Foreskin keratinocyte (primary cell): ENCODE measurements at places on chromosomes 12 and 14. TPM values are rescaled to one million over a fixed set of nuclear protein-coding genes. Genes with fewer than 3 reads are reported as not detected.

Gene IKZF4
- 1.2 and 1.6 TPM in 2 replicates for total RNA-seq

Gene BDKRB1
- total RNA-seq = 5.0 and 5.4 TPM in 2 replicates

Gene ZC3H10
- 2.4 and 2.9 TPM in 2 replicates for total RNA-seq

Gene MYRFL
- total RNA-seq = not detected in 2 replicates

Gene SLCO1A2
- total RNA-seq = not detected in 2 replicates

Gene HOXC4
- 2.3 and 2.9 TPM in 2 replicates for total RNA-seq

Gene BCL11B
- total RNA-seq = 15.4 and 16.3 TPM in 2 replicates

Gene FAM186B
- 0.32 and 0.37 TPM in 2 replicates for total RNA-seq

- no peak for DNase-seq
These were observed 23.6 kb downstream of the PYGL start for GRCh38 chr14:50920482-50921230.

DNA sequence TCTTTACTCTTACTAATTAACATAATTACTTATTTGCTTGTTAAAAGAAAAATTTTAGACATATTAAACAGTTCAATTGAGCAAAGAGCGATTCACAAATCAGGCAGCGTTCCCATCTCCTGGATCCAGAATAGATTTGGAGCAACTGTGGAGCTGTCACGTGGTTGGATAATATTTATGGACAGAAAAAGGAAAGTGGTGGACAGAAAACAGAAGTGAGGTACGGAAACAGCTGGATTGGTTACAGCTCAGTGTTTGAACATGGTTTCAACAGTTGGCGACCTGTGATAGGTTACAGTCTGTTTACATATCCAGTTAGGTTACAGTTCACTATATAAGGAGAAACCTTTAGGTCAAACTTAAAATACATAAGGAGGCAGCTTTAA is 19.7 kb upstream of the FAM234B start:
- DNase-seq = no peak

GRCh38 chr12:65685514-65685913 is 138.8 kb upstream of the HMGA2 start:
- DNase-seq = peak; percentile 52

DNA sequence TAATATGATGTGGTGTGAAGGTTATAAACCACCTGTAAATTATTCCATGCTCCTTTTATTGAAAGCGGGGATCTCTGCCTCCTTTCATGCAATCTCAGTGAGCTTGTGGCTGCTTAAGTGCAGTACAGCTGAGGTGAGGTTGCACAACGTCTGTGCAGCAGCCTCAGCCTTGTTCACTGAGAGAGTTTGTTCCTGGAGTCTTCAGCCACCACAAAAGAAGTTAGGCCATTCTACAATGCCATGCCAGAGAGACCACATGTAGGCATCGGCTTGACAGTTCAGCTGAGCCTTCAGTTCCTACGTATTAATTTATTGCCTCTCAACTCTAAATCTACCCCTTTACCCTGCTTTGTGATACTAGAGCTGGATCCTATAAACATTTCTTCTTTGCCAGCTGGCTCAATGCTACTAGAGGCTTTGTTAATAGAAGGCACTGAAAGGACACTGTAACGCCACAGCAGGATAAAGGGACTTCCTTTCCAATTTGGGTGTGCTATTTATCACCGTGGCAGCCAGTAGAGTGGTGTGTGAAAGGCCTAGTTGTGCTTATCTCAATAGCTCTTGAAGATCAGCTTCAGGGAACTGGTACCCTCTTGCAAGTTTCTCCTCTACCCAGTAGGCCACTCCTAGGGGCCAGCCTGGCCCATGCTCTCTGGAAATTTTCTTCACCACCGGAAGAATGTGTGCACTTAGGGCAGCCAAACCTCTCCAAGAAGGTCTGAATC is 337.7 kb downstream of the IPO8 start:
- no peak for DNase-seq

DNA sequence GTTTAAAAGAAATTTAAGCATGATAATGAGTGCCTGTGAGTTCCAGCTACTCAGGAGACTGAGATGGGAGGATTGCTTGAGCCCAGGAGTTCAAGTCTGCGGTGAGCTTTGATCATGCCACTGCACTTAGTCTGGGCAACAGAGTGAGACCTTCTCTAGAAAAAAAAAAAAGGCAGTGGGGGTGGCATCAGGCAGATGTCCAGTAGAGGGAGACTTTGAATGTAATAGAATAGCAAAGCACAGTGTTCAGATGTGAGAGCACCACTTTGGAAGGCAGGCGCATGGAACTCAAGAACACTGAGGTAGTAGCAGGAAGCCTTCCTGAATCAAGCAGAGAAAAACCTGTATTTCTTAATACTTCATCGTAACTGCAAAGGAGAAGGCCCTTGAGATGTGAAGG is 394.5 kb upstream of the GARIN6 start:
- no peak for DNase-seq

DNA sequence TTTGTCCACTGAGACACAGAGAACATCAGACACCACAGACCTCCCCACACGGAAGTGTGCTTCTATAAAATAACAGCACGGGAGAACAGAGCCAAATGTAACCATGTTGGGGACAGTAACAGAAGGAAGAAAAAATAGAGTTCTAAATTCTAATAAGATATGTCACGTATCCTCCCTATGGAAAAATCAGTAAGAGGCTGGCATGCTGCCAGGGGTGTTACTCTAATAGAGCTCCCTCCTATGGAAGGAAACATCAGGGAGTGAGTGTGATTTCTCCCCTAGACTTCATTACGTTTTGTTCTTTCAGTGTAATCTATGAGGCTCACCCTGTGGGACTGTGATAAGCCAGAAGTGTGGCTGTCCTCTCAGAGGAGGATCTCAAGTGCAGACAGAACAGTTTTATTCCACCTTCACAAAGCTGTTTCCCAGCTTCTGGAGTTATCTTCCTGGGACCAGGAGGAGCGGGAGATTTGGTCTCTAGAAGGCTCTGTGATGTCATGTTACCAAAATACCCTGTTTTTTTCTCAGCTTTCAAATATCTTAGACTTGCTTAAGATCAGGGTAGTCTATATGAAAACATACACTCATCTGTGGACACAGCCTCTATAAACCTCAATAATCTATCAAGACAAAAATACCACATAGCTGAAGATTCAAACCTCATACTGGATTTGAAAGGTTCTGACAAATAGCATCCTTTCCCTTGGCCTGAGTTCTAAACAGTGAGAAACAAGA is 69.3 kb downstream of the ZFC3H1 start:
- no peak for DNase-seq

GRCh38 chr12:11635341-11635740 is 14.1 kb upstream of the ETV6 start:
- peak; percentile 77 for DNase-seq

GRCh38 chr12:34376133-34376799 is 354.0 kb downstream of the ALG10 start:
- DNase-seq = no peak

- DNase-seq = peak; percentile 38
These were observed 267.1 kb upstream of the RGS6 start for GRCh38 chr14:71665157-71665556.

- DNase-seq = no peak
These were observed 424.8 kb downstream of the RAD51B start for GRCh38 chr14:68244262-68244980.

- no peak for DNase-seq
These were observed 13.6 kb downstream of the PAH start for GRCh38 chr12:102903337-102904007.

- DNase-seq = no peak
These were observed 158.1 kb downstream of the AEBP2 start for GRCh38 chr12:19597167-19598026.

GRCh38 chr12:45227316-45228067 is 11.6 kb downstream of the ANO6 start:
- no peak for DNase-seq

- DNase-seq = no peak
These were observed 32.0 kb downstream of the RFLNA start for GRCh38 chr12:124326871-124327270.

- DNase-seq = no peak
These were observed 63.7 kb downstream of the TMEM117 start for GRCh38 chr12:43899574-43899973.

DNA sequence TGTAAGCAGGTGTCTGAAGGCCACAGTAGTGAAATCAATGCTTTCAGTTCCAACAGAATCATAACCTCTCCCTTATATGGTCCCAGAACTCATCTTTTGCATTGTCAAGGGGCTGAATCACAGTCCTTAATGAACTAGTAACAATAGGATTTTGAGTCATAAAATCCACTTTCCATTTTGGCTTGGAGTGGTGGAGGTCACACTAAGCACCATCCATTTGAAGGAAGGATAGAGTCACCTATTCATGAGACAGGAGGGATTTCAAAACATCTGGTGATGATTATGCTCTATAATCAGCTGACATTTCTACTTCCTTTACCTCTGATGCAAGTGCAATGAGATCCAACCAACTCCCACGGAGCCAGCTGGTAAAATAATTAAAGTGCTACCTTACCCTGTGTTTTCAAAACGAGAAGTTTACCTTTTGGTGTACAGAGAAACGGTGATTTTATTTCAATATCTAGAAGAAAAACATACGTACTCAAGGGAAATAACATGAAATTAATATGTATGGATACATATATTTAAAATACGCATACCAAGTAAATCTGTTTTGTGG is 59.1 kb downstream of the TMEM132D start:
- DNase-seq = no peak

DNA sequence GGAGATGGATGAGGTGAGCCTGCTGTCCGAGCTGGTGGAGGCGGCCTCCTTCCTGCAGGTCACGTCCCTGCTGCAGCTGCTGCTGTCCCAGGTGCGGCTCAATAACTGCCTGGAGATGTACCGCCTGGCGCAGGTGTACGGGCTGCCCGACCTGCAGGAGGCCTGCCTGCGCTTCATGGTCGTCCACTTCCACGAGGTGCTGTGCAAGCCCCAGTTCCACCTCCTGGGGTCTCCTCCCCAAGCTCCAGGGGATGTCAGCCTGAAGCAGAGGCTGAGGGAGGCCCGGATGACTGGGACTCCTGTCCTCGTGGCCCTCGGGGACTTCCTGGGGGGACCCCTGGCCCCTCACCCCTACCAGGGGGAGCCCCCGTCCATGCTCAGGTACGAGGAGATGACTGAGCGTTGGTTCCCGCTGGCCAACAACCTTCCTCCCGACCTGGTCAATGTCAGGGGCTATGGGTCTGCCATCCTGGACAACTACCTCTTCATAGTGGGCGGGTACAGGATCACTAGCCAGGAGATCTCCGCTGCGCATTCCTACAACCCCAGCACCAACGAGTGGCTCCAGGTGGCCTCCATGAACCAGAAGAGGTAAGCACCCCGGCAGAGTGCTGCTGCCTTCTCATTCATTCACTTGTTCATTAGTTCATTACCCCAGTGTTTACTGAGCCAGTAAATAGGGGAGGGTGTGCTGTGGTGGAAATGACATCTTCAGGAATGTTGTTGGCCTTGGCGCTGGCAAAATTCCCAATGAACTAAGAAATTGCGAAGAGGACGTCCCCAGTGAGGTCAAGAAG is 774 bp upstream of the MANSC4 start:
- DNase-seq = peak; percentile 40

GRCh38 chr12:58378028-58378427 is 436.7 kb downstream of the ATP23 start:
- DNase-seq = no peak

- no peak for DNase-seq
These were observed 89.4 kb downstream of the PAX9 start for GRCh38 chr14:36751106-36751505.

GRCh38 chr14:105075379-105076295 is 10.4 kb upstream of the GPR132 start:
- DNase-seq = no peak

- no peak for DNase-seq
These were observed 451 bp downstream of the IRAK3 start for GRCh38 chr12:66189486-66189843.

DNA sequence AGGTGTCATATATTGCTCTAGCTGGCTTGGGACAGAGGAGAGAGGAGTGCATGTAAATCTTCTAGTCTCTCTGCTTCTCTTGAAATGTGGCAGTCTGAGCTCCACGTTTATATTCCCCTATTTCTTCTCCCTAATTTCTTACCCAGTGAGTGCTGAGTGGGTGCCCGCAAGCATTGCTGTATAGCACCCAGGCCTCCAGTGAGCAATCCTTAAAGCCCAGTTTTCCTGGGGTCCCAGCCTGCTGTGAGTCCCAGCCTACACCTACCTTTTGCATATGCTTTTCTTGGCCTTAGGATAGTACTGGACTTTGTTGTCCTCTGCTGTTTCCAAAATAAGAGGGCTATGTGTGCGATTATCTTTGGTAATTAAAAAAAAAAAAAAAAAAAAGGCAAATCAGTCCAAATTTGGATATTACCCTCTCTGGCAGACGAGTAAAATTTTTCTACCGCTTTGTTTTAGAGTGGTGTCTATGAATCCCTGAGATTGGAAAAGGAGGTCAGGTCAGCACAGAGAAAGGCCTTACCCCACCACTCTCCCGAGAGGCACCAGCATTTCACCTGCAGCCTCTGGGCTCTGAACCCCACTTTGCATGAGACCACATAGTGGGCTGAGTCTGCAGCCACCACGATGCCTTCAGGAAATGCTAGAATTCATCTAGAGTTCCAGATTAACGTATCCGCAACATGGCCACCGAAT is 1.1 kb downstream of the MGST1 start:
- no peak for DNase-seq

- no peak for DNase-seq
These were observed 12.5 kb upstream of the IFT81 start for GRCh38 chr12:110111476-110112334.

DNA sequence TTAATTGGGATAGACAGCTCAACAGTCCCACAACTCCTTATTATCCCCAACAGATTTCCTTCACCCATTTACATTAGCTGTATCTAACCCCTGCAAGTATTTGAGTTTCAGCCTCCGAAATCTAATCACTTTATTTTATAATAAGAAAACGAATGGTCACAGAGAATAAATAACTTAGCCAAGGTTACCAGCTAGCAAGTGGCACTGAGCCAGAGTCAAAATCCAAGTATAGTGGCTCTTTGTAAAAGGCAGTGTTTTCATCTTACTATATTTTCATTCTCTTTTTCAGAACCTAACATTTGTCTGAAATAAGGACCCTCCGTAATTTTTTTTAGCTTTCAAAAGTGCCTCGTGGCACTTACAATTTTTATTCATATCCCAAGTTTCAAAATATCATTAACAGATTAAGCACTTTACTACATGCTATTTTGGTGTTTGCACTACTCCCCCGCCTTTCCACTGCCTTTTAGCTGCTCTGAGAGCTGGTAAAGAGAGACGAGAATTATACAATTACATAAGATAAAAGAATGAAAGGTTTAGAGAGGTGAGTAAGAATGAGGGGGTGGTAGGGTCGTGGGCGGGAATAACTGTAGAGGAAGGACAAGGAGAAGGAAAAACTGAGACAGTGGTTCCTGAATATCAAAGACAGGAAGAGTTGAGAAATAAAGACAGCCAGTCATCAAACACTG is 3.7 kb upstream of the USP15 start:
- no peak for DNase-seq

DNA sequence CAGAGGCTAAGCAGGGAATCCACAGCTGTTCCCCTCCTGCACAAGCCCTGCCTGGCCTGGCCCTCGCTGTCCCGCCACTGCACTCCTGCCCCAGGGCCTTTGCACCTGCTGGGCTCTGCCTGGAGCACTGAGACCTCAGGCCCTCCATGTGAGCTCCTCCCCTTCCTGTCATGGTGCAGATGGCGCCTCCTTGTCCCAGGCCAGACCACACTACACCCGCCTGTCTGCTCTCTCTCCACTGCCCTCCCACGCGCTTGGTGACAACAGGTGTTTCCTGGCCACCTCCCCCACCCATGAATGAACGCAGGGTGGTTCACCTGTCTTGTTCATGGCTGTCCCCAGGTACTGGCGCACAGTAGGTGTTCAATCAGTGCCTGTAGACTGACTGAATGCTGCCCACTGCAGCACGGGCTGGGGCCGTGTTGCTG is 82.9 kb downstream of the NCOR2 start:
- DNase-seq = no peak

GRCh38 chr12:54993181-54993835 is 8.7 kb upstream of the TESPA1 start:
- DNase-seq = peak; percentile 14
